ENCODE measurements at places on chromosomes 7 and 10.

- no peak for DNase-seq
Observed at GRCh38 chr10:23094786-23095403, 484 bp upstream of the MSRB2 start.

GRCh38 chr7:97819161-97819560 is 53.0 kb downstream of the ASNS start:
- no peak for DNase-seq

- DNase-seq: no peak
Observed at GRCh38 chr7:112430649-112431048, 19.6 kb upstream of the IFRD1 start.

- no peak for DNase-seq
Observed at GRCh38 chr10:77926566-77927401, at the start of gene DLG5. Gene DLG5, minus strand, starts transcription at chr10:77926755. Its CDS starts 235 bp downstream, at chr10:77926520.

DNA sequence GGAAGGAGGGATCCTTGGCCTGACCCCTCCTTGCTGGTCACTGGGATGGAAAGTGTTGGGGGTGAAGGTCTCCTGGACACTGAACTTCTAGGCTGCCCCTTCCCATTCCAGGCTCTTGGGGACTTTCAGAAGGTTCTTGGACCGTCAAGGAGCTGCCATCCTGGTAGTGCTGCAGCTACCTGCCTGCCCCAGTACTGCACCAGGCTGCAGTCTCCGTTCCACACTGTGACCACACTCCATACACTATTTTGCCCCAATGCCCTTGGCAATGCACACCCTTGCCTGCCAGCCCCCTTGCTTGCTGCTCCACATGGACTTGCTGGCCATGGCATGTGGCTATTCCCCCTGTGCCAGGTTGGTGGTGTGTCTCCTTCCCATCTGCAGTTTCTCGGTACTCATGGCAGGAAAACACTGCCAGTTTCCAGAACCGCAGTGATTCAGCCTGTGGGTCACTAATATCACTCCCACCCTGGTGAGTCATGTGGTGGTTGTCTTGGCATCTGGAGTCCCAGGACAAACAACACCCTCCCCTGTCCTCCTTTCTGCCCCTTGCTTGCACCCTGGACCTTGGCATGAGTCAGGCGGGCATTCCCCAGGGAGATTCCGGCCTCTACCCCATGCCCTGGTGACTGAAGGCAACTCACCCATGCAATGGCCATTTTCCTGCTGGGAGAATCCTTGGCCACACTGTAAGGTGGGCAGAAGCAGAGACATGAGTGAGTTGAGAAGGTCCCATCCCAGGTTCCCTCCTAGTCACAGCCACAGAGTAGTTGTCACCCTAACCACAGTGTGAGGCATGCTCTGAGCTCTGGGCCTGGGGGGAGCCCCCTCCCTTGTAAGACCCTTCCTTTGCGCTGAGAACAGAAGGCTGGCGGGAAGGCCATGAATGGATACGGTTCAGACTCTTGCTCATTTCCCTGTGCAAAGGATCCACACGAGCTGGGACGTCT is 32.8 kb downstream of the GOLGA7B start:
- DNase-seq: no peak

GRCh38 chr10:3605882-3606281 is 179.1 kb downstream of the KLF6 start:
- no peak for DNase-seq

DNA sequence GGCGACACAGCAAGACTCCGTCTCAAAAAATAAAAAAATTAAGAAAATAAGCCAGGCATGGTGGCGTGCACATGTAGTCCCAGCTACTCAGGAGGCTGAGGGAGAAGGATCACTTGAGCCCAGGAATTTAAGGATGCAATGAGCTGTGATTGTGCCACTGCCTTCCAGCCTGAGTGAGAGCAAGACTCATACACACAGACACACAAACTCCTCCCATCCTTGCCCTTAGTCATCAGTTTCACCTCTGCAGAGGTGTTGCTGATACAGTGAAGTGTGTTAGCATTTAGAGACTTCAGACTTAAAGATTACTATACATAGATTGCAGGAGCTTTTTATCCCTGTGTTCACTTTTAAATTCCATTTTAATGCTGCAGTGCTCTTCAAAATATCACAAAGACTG is 5.5 kb upstream of the H2AZ2 start:
- DNase-seq: no peak

GRCh38 chr7:108358553-108358952 is 97.7 kb downstream of the NRCAM start:
- DNase-seq: peak; percentile 62

GRCh38 chr10:111595173-111595572 is 518.3 kb downstream of the ADRA2A start:
- no peak for DNase-seq

DNA sequence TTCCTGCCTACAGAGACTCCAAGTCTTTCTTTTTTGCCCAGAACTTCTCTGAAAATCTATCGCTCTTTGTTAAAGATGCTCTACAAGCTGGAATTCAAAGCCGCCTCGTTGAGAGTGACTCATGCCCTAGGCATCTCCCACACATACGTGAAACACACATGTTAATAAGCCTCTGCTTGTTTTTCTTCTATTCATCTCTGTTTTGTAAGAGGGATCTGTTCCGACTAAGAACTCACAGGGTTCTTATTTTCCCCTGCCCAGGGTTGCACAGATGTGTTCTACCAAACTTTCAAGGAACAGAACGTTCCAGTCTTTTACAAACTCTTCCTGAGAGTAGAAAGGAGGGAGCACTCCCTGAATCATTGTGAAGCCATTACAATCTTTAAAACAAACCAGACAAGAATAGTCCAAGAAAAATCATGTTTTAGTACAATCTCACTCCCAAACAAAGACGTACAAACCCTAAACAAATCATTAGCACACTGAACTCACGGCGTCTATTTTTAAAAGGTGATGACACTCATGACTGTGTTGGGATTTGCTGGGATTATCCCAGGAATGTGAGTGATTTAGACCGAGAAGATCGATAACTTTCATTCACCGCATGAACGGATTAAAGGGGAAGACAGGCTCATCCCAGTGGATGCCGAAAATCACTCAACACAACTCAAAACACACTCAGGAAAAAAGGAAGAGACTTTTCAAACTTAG is 55.3 kb upstream of the INPP5A start:
- DNase-seq: no peak

All from NCI-H1694 (cell line).